ENCODE measurements at places on chromosomes 1 and 21.

GRCh38 chr1:39436842-39437241, 54.6 kb upstream of the BMP8A start:
- no peak for DNase-seq

DNA sequence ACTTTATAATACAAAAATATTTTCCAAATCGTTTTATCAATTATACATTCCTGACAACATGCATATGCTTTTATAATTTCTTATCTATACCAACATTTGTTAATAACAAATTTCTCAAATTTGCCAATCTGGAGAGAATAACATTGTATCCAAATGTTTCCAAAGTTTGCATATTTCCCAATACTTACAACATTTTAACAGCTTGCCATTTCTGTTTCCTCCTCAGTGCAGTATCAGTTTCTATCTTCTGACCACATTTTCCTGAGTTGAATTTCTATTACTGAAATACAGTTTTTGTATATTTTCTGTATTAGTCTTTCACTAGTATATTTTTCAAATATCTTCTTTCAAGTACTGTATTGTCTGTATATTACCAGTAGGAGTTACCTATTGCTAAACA, 1594.3 kb downstream of the PLA2G4A start:
- no peak for DNase-seq

- DNase-seq, result no peak
Observed at GRCh38 chr1:107842241-107842640, 122.7 kb downstream of the VAV3 start.

DNA sequence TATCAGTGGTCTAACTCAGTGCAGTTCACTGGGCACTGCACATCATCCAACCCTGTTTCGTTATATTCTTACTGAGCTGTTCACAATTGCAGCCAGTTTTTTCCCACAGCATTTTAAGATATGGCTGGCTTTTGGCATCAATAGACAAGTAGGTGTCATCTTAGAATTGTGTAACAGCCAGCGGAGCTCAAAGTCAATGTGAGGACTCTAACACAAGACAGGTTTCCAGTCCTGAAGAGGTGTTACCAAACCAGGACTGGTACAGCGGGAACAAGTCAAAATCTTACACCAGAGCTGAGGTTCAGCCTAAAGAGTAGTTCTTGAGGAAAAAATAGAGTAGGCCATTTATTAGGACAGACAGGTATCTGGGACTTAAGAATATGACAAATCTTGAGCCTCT, 313.3 kb downstream of the SEC16B start:
- DNase-seq, result no peak

DNA sequence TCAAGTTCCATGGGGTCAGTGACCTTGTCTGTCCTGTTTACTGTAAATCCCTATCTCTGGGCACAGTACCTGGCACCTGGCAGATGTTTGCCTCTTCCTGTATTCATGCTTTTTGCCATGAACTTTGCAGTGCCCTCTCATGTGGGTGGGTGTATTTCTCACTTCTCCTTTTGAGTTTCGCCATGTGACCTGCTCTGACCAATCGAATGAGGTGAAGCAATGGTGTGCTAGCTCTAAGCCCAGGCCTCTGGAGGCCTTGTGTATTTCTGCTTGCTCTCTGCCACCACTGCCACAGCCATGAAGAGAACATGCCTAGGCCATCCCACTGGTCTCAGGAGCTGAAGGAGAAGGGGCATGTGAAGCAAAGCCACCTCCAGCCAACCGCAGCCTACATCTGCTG, 185.5 kb upstream of the ZC3H12A start:
- no peak for DNase-seq

- DNase-seq, result no peak
Observed at GRCh38 chr1:77473690-77474089, 191.9 kb downstream of the AK5 start.

DNA sequence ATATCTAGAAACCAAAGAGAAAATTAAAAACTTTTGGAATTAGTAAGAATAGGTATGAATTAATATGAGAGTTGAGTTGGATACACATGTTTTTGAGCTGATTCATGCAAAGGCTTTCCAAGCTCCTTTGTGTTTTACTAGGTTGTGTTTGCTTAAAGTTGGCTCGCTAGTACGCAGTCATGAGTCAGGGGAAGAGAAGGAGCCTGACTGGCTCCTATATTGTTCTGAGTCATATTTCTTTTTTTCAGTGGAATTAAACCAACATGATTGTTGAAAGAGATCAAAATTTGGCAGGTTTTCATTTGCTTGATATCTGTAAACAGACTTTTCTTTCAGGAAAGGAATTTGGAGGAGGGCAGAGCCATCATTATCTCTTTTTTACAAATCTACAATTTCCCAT, 66.7 kb downstream of the MAGI3 start:
- DNase-seq, result no peak

DNA sequence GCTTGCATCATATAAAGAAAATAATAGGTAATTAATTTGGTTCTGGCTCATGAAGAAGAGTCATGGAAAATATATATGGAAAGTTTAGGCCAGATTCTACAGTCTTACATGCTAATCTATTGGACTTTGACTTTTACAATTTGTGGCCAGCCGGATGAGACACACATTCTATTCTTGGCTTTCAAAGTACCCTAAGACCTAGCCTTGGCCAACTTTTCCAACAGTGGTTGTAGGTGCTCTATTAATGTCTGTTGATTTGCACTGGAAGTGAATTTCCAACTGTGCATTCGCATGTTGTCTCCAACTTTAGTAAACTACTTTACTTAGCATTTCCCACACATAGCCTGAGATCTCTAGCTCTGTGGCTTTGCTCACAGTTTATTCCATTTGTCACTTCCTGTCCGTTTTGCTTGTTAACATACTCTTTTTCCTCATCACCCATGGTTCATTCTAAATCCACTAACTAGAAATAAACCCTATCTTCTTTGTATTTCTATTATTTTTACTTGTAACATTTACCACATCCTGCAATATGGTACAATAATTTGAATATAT, 644.0 kb downstream of the PTPRC start:
- no peak for DNase-seq

GRCh38 chr1:13967707-13968106, 267.7 kb downstream of the PRDM2 start:
- DNase-seq, result no peak

GRCh38 chr1:223621312-223621734, 44.2 kb downstream of the CAPN8 start:
- no peak for DNase-seq

GRCh38 chr1:172990598-172991215, 60.0 kb downstream of the TNFSF18 start:
- no peak for DNase-seq

DNA sequence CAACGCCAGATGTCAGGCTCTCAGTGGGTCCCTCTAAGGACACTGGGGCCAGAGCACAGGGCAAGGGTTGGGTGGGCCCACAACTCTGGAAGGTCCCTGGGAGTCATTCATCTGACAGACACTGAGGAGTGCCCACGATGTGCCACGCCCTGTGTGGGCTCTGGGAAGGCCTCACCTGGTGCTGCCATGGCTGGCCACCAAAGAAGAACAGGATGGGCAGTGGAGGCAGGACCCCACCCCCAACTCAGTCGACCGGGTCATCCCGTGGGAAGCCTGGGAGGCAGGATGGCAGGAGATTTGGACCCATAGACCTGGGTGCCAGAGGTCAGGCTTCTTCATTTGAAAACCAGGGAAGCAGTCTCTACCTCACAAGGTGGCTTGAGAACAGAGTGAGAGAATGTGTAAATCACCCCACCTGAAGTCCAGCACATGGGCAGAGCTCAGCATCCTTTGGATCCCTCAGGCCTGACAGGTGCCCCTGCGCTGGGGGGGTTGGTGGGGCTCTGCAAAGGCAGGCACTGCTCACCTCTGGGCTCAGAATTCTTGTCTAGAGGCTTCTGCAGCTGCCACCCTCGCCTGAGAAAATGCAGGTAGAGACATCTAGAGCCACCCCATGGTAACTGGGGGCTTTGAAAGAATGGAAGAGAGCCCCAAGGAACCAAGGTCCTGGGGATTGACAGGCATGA, 1.2 kb upstream of the SELENON start:
- no peak for DNase-seq

- DNase-seq, result no peak
Observed at GRCh38 chr1:1594602-1595260, 5.2 kb downstream of the FNDC10 start.

DNA sequence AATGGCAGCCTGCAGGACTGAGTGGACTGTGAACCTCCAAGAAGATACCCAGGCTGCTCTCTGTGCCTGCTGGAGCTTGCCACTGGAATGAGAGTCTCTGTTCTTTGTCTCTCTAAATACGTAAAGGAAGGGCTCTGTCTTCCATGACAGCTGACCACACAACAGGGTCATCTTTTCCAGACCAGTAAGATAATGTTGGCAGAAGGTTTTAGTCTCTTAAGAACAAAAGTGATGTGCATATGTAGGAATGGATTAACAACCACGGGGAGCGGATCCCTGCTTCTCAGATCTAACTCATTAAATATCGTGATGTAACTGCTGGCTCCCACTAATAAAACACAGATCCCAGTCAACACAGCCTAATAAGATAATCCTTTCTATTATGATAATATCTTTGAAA, 67.5 kb downstream of the MAP10 start:
- no peak for DNase-seq

DNA sequence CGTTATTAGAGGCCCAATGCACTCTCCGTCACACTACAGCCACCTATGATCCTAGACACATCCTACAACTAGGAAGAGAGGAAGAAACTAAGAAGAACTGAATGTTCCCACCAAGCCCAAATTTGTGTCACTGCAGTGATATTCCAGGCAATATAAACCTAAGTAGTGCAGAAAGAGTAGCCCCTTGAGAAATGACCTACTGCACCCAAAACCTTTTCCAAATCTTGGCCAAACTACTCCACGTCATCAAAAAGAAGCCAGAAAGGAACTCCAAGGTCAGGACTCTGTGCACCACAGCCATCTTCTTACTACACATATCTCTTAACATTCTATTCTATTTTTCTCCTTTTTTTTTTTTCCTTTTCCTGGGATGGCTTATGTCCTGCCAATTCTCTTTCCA, 60.2 kb downstream of the ADAMTS1 start:
- DNase-seq, result no peak

- DNase-seq, result no peak
Observed at GRCh38 chr21:45464309-45464708, 59.3 kb downstream of the COL18A1 start.

- no peak for DNase-seq
Observed at GRCh38 chr21:39564200-39564599, 48.5 kb upstream of the B3GALT5 start.

DNA sequence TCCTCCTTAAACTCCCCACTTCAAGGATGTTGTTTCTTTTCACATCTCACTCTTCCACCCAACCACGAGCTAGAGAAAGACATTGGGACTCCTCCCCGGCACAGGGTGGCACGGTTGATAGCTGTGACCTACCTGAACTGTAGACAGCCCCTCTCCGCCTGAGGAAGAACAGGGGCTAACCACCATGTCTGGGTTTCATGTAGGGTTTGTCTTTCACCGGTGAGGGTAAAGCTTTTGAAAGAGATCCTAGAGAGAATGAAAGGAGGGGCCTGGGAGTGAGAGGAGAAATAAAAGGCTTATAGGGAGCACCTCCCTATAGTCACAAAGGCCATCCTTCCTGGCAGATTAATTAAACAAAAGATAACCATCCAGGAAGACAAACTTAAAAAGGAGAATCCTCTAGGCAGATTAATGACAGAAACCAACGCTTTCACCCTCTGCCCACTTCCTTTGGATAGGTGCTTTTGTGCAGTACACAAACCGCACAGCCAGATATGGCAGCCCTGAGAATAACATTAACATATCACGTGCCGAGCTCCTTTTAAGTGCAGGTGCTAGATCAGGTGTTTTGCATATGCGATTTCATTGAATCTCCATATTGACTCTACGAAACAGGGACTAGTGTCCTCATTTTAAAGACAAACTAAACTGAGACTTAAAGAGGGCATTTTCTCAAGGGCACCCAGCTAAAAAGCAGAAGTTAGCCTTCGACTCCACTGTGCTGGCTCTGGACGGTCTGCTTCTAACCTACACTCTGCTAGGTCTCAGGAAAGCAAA, 178.1 kb upstream of the RUNX1 start:
- DNase-seq, result no peak

DNA sequence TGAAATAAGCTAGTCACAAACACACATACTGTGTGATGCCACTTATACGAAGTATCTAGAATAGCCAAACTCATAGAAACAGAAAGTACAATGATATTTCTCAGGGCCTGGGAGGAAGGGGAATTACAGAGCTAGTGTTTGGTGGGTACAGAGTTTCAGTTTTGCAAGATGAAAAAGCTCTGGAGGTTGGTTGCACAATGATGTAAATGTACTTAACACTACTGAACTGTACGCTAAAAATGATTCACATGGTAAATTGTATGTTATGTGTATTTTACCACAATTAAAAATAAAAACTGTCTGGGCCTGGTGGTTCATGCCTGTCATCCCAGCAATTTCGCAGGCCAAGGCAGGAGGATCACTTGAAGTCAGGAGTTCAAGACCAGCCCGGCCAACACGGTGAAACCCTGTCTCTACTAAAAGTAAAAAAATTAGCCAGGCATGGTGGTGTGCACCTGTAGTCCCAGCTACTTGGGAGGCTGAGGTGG, 15.3 kb upstream of the FHAD1 start:
- no peak for DNase-seq

GRCh38 chr1:158809256-158809655, 21.9 kb upstream of the MNDA start:
- no peak for DNase-seq

DNA sequence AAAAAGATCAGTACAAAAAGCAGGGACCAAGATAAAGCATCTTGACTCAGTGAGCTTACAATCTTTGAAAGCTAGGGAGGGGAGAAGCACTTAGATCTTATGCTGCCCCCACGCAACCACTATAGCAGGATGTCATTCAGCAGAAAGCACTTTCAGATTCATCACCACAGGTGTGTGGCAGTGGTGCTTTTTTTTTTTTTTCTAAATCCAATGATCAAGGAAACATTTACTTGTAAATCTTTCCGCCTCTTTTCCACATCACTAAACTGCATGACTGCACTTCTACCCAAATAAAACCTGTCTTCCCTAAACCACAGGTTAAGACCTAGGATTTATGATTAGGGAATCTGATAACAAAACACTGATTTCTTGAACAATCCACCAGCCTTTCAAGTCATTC, 154.8 kb downstream of the SLC45A1 start:
- no peak for DNase-seq

DNA sequence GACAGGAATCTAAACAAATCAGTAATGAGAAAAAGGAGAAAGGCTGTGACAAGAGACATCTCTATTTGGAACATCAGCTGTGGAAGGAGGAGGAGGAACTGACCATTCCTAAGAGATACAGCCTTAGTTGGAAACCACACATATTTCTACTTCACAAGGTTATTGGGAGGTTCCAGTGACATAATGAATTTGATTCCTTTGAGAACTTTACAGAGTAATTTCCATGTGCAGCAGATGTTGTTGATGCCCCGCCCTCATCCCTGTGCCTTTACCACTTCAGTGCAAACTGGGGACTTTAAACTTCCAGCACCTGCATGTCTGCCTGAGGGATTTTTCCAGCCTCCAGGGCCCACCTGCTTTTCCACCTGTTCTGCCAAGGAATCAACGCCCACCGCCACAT, 9.3 kb upstream of the ST6GALNAC5 start:
- DNase-seq, result no peak

- no peak for DNase-seq
Observed at GRCh38 chr1:33326785-33327184, 5.9 kb upstream of the A3GALT2 start.

GRCh38 chr1:181493166-181493565, 9.8 kb downstream of the CACNA1E start:
- no peak for DNase-seq
